Left kidney (tissue), 8 donors: ENCODE measurements at places on chromosomes 1 and 21. TPM values are rescaled to one million over a fixed set of nuclear protein-coding genes. Genes with fewer than 3 reads are reported as not detected.

KIF1B gene
- 55.5 TPM for polyA plus RNA-seq

PLXNA2 gene
- 15.3 TPM for polyA plus RNA-seq

YBEY gene
- 24.8 TPM for polyA plus RNA-seq

GJB5 gene
- 0.20 TPM for polyA plus RNA-seq

KCNC4 gene
- 6.7 TPM for polyA plus RNA-seq
